Testis (tissue), 5 donors: ENCODE measurements at places on chromosomes 3 and 15.

GRCh38 chr3:138915503-138916498, 31.1 kb downstream of the FOXL2 start:
- peak; percentile 95 for DNase-seq

- peak; percentile 33 for DNase-seq
Observed at GRCh38 chr3:119145500-119146167, at the start of gene TEX55. TSS of gene TEX55 (plus strand) at chr3:119146165. CDS start at chr3:119146190, 25 bp downstream.

GRCh38 chr3:19735111-19735510, 198.9 kb downstream of the EFHB start:
- DNase-seq, result no peak

DNA sequence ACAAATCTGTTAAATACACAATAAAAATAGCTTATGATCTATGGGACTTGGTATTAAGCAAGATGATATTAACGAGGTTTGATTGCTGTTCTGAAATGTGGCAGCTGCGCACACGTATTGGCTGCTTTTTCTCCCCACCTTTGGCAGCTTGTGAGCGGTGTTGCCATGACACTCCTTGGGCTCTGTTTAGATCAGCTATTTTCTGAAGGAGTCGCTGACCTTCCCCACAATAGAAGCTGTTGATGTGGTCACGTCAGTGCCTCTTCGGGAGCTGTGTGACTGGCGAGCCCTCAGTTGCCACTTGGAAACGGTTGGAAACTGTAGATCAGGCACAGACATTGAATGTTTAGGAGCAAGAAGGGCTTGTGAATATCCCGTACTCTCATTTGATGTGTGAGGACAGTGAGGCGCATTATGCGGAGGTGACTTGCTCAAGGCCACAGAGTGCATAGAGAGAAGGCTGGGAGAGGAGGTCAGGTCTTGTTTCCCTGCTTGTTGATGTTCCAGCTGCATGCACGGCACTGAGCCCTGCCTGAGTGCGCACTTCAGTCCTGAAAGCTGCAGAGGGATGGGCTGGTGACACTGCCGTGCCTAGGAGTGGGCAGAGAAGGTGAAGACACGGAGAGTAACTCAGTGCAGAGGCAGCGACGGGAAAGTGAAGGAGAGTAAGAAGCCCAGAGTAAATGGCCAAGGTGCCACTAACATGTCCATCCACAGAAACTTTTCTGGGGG, 198.4 kb downstream of the LPP start:
- no peak for DNase-seq

DNA sequence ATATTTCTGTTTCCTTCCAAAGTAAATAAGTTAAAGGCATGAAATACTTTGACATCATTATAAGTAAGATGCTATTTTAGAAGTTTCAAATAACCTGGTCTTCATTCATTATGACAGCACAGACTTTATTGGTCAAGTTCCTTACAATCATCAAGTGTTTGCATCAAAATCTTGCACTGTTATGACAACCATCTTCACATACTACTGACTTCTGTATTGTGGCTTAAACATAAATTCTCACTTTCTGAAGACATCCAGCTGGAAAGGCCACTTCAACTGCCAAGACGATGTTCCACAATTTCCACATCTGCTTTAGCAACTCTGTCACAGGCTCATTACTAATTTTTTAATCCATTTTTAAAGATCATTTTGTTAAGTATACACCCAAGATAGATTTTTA, 408.0 kb downstream of the MECOM start:
- DNase-seq, result no peak

DNA sequence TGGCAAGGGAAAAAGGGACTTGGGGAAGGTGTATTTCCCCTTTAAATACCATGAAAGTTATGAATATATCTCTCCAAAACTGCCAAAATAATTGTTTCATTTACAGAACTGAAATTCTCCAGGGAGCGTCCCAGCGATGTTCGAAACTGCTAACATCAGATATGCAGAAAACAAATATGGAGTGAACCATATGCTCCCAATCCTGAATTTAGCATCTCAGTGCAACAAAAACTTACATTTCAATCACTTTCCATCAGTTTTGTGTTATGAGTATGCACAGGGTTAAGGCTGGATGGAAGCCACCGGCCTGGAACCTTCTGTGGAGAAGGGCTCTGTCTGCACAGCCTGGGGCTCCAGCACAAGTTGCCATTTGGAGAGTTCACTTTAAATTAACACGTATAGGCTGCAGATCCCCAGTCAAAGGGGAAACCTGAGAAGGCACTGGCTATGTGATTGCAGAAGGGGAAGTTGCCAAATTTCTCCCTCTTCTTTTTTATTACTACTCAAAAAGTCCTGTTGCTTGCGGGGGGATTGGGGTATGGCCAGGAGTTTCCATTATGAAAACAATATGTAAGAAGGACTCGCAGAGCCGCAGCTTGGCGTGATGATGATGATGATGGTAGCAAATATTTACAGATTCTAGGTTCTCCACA, 56.9 kb upstream of the FOXP1 start:
- DNase-seq, result no peak

DNA sequence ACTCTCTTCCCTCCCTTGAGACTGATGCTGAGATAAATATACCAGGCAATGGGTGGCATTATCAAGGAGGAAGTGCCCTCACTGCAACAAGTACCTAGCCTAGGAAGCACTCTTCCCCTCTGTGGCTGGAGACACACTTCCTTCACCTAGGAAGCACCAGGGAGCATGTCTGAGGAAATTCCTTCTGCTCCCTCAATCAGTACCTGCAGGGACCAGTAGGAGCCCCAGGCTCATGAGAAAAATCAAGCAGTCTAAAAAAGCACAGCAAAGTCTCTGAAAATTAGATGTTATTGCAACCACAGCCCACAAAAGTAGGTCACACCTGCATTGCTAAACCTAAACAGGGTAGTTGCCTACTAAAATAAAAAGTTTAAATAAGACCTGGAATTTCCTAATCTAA, 78.2 kb upstream of the TRPM1 start:
- no peak for DNase-seq

GRCh38 chr3:106566277-106566676, 697.5 kb upstream of the CBLB start:
- DNase-seq, result no peak

GRCh38 chr15:61196156-61196555, 32.9 kb downstream of the RORA start:
- DNase-seq, result no peak

DNA sequence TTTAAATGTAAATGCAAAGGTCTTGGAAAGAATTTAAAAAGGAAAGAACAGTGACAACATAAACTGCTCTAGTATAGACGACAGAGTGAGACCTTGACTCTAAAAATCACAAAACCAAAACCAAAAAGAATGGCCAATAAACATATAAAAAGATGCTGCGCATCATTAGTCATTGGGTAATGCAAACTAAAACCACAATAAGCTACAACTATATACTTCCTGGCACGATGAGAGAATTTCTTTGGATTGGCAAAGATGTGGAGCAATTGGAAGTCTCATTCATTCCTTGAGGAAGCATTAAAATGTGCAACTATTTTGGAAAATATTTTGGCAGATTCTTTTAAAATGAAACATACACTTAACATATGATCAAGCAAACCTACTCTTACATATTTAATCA, 98.7 kb upstream of the ZPLD1 start:
- no peak for DNase-seq

DNA sequence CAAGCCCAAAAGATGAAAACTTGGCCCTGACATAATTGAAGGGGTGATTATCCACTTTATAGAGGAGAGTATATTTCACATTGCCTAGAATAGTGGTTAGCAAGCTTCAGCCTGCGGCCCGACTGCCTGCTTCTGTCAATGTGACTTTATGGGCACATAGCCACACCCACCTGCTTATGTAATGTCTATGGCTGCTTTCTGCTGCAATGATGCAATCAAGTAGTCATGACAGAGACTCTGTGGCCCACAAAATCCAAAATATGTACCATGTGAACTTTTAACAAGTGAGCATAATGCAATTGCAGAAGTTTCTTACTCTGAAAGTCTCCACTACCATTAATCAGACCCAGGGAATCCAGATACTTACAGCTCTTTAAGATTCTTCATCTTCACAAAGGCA, 103.1 kb downstream of the LRIG1 start:
- peak; percentile 3 for DNase-seq

DNA sequence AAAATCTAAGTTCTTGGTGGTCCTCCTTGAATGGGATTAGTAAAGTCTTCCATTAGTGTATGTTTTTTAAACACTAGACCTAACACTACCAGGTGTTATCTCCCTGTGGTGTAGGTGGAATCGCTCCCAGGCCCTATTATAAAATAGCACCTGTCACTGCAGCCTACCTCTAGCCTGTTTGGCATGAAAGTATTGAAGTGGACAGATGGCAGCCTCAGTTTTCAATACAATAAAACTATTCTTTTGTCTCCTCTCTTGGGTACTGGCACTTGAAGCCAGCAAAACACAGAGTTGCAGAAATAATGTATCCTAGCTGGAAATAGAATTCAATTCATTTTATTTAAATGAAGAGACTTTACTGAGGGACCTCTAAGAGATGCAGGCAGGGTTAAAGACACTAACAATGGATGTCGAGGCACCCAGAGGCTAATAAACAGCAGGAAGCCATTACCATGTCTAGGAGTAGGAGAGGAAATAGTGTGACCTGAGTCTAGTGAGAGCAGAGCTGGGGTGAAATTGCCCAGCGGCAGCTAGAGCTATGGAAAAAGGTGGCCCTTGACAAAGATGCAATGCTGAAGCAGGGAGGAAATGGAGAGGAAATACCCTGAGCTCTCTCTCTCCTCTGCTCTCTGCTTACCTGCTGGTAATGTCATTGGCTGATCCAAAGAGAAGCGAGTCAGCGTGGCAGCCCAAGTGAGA, 49.1 kb upstream of the TMEM158 start:
- DNase-seq, result no peak

GRCh38 chr15:70093481-70094319, 4.0 kb downstream of the TLE3 start:
- DNase-seq, result no peak
